ENCODE measurements at places on chromosomes 11 and 22.

DNA sequence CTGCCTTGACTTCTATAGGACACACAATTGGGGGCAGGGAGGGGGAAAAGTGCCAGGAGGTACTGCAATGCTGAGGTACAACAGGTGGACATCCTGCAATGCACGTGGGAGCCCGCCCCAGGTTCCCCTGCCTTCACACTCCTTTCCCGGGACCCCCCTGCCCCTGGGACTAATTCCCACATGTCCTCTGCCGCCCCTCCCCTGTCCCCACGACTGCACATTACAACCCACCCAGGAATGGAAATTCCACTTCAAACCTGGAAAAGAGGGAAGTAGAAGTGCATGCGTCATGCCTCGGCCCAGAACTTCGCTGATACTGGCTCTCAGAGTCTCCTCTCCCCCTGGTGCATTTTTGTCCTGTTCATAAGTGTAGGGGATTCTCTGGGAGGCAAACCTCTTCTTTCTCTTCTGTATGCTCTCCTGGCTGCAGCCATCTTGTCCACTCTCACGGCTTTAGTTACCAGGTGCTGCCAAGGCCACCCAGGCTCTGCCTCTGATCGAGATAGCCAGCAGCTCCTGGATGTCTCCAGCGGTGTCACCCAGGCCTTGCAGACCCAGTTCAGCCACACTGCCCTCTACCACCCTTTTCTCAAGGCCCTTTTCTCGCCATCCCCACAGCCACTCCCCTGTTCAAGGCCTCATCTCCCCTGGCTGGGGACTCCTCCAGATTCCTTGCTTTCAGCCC lies 43.7 kb downstream of the GDPD5 start:
- DNase-seq, result no peak

DNA sequence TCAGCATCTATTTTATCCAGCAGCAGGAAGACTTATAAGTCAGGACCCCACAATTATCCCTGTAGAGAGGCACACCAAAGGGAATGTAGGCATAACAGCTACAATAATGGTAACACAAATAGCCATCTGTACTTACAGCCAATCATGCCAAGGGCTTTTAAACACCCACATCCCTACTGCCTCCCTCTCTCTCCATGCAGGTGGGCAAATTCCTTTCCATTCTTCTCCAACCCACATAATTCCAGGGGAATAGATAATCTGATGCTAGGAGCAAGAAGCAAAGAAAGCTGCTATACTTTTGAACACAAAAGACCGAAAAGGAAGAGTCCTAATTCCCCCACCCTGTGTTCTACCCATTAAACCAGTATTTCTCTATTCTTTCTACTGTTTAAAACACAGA lies 46.7 kb downstream of the RBFOX2 start:
- no peak for DNase-seq

GRCh38 chr22:27761000-27761399 lies 40.6 kb downstream of the MN1 start:
- no peak for DNase-seq

DNA sequence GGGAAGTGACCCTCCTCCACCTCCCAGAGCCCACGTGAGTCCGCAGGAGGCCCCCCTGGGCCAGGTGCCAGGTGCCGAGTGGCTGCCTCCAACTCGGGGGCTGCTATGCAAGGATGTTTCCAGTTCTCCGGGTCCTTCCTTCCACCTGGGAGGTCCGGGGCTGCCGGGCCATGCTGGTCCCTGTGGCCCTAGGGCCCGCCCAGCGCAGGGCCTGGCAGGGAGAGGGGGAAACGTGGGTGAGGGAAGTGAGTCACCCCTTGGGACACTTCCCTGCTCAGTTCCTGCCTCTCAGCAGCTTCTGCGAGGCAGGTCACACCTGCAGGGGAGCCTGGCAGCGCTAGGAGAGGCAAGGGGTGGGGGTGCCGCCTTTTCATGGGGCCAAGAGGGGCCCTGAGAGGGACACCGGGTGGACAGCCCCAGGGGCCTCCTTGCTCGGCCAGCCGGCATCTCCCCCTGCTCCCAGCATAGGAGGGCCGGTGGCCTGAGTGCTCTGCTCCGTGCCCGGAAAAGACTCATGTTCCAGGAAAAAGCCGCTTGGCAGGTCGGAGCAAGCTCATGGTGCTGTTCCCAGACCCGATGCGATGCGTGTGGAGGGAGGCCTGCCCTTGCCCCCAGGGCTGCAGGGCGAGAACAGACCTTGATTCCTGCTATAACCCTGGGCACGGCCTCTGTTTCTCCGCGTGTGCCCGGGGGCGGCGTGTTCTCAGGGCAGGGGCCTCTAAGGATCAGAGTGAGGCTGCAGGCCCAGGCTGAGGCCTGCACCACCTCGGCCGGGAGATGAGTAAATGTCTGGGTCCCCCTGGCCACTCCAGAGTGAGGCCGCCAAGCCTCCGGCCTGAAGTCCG lies 30.3 kb upstream of the WNT7B start:
- DNase-seq, result peak; percentile 78

- DNase-seq, result no peak
Observed at GRCh38 chr11:68370211-68371111, 58.1 kb downstream of the LRP5 start.

GRCh38 chr11:5107285-5107684 lies 30.9 kb downstream of the OR52A5 start:
- no peak for DNase-seq

- no peak for DNase-seq
Observed at GRCh38 chr11:109085708-109086373, 336.1 kb upstream of the C11orf87 start.

- no peak for DNase-seq
Observed at GRCh38 chr11:67780056-67780455, 105.6 kb upstream of the ALDH3B2 start.

DNA sequence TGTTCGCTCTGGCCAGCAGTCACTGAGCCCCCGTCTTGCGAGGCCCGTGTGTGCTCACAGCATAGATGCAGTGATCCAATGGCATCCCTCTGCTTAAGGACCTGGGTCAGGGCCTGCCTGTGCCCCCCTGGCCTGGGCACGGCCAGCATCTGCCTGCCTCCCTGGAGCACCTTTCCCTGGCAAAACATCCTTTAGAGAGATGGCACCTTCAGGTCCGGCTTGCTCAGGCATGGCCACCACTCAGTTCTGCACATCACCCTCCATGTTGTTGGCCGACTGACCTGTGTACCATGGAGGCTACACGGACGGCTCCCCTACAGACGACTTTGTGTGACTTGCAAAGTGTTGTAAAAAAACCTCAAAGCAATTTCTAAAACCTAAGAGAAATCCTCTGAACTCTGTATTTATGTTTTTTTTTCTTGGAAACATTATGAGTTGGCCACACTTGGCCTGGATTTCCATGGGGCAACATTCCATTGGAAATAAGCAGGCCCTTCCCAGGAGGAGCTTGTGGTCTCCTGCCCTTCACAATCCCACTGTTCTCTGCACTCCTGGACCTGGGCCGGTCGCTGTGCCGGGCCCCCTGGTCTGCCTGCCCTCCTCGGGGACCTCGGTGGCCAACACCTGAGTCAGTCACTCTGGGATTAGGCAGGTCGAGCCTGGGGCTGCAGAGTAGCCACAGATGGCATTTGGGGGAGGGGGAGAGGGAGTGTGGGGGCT lies 592.4 kb downstream of the TBC1D22A start:
- DNase-seq, result no peak

GRCh38 chr11:59259867-59260475 lies 47.2 kb upstream of the MPEG1 start:
- DNase-seq, result no peak

DNA sequence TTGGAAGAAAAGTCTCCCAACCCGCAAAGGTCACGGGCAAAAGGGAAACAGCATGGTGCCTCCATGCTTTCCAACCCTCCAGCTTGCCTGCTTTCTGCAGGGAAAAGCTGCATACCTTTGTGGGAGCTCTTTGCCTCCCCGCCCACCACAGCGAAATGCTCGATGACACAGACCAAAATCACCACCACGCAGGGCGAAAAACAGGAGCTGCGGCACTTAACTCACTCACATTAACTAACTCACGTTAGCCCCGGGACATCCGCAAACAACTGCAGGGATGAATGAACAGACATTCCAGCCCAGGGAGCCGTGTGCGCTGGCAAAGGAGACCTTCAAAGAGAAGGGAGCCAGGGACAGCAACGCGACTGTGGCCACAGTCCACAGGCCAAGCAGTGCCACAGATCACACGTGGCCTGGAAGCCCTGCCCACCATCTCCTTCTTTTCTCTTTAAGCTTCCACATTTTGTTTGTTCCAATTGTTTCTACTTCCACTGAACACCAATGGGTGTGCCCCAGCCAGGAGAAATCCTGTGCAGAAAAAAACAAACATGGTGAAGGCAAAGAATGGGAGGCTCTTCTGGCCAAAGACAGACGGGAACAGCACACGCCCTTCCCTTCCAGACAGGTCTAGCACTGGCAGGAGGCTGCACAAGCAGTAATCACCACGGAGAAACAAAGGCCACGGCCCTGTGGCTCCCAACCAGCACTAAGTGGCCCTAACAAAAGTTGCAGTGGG lies 39.3 kb downstream of the DUSP8 start:
- no peak for DNase-seq

GRCh38 chr11:76151556-76152085 lies 54.7 kb downstream of the WNT11 start:
- no peak for DNase-seq

- DNase-seq, result no peak
Observed at GRCh38 chr11:21110415-21110814, 441.0 kb downstream of the NELL1 start.

DNA sequence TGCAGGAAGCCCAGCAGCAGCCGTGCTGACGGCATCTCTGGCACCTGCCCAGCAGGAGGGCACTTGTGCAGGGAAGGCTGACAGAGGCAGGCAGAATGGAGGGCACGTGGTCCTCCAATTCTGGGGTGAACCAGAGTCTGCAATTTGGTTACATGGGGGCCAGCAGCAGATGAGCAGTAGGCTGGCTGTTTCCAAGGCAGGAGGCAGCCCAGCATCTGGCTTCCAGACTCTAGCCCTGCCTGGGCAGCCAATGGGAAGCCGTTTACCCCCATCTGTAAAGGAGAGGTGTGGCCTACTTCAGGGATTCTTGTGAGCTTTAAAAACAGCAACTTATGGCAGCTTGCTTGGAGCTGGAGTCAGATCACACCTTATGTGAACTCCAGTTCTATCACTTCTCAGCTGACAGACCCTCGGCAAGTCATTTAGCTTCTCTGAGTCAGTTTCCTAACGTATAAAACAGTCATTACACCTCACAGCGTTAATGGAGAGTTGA lies 27.9 kb upstream of the RASL10A start:
- DNase-seq, result no peak

DNA sequence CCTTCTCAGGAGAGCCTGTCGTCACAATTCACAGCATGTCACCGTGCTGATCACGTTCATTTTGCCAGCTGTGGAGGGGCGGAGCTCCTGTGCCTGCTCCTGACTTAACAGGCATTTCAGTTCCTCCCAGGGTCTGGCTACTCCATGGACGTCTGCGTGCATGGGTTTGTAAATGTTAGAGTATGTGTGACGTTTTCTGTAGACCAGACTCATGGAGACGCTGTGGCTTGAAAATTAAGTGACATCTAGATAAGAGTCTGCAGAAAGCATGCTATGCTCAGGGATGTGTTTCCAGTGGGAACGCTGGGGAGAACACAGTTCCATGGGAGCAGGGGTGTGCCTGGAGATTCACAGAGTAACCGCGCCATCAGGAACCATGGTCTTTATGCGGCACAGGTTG lies 804.0 kb downstream of the TBC1D22A start:
- DNase-seq, result no peak

GRCh38 chr22:49863931-49864330 lies 10.3 kb downstream of the ZBED4 start:
- no peak for DNase-seq

DNA sequence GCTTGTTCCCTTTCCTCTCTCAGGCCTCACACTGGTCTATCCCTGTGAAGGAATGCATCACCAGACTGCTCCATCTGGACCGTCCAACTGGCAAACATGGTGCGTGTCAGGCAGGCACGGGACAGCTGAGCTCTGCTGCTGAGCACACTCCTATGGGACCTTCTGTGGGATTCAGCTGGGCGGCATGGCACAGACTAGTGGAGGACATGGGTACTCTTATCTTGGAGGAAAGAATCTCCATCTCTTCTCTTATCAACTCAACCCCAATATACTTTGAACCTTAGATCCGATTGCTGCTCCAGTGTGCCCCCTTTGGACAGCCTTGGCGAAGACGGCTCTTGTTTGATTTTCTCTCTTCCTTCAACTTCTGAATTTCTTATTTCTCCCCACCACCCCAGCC lies 593.6 kb downstream of the ETS1 start:
- DNase-seq, result no peak

DNA sequence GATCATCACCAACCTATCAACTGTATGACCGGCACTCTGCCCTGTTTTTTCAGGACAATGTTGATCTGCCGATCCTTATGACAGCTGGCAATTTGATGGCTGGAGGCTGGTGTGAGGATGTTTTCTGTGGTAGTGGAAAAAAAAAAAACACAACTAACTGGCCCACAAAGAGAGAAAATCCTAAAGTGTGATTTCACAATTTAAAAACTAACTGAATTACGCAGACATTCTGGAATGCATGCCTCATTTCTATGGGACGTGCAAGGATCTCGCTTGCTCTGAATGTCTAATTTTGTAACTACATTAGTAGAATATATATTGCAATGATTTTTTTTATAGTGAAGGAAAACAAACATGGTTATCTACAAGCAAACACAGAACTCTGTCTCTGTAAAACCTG lies 590.5 kb downstream of the ETS1 start:
- DNase-seq, result no peak

DNA sequence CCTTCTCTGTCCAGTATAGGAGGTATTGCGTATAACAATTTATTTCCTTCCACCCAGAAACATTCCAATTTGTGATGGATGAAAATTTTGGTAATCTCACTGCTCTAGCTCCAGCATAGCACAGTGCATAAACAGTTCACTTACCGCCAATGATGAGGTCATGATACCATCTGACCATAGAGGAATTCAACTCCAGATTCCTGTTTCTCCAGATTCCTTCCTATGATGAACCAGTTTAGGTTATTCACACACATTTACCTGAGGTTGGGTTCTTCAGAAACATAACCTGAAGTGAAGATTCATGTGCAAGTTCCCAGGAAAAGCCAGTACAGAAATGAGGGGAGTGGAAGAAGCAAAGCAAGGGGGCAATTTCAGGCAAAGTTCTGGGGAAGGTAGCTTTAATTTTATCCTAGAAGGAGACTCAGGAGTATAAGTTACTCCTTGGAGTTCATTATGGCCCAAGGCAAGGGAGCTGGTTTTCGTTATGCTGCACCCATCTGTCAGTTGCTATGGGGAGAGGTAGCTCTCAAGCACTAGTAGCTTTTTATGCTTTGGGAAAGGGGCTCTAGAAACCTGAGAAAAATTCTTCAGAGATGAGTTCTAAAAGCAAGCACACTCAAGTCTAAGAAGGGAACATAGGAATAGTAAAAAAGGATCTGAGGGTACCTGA lies 121.6 kb downstream of the CASP12 start:
- no peak for DNase-seq

DNA sequence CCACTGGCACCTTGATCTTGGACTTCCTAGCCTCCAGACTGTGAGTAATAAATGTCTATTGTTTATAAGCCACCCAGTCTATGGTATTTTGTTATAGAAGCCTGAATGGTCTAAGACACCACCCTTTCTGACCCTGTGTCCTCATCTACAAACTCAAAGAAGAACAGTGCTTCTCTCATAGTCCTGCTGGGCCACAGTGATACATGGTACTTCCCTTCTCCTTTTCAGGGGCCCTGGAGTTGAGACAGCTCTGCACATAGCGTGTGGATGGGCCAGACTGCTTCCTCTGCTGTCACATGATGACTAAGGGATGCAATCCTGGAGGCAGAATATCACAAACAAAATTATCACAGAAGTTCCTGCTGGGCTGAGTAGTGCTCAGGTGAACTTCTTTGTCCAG lies 5.0 kb downstream of the KCNJ11 start:
- peak; percentile 53 for DNase-seq

GRCh38 chr11:130603335-130603906 lies 155.0 kb downstream of the ADAMTS15 start:
- no peak for DNase-seq

GRCh38 chr11:102495161-102496042 lies 35.1 kb downstream of the MMP7 start:
- peak; percentile 76 for DNase-seq

Measured in kidney capillary endothelial cell (primary cell).